Hematopoietic multipotent progenitor cell treated with erythropoietin and hydrocortisone succinate and interleukin-3 and kit ligand, for 8 days (in vitro differentiated cells): ENCODE measurements at places on chromosomes 6 and 20.

GRCh38 chr20:24681634-24682495 lies 212.4 kb downstream of the SYNDIG1 start:
- no peak for DNase-seq

DNA sequence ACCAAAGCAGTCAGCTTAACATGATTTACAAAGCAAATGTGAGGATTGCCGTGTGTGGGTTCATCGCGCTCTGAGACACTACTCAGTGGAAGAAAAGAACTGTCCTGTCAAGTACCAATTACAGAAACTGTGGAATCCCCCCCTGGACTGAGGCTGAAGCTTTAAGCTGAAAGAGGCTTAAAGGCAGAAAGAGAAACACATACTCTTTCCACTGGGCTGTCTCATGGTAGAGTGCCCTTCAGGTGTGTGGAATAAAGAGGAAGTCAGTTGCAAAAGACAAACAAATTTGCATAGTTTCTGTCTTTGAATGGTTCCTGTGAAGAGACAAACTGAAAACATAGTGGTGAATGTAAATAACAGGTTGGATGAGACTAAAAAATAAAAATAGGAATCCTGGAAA lies 560.4 kb upstream of the SYNCRIP start:
- DNase-seq: no peak

DNA sequence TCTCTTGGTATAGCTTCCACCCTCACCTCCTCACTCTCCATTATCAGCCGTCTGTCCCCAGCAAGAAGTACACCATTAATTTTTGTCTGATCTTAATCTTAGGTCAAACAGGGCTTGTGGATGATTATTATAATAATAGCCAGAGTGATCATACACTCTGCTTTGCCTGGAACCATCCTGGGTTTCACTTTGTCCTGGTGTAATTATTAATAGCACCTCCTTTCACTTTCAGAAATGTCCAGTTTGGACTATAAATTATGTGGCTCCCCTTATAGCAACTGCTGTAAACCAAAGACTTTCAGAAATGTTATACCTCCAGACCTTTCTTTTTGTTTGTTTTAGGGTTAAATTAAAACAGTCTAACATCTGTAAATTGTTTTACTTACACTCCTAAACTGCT lies 951 bp upstream of the TRIM31 start:
- no peak for DNase-seq

DNA sequence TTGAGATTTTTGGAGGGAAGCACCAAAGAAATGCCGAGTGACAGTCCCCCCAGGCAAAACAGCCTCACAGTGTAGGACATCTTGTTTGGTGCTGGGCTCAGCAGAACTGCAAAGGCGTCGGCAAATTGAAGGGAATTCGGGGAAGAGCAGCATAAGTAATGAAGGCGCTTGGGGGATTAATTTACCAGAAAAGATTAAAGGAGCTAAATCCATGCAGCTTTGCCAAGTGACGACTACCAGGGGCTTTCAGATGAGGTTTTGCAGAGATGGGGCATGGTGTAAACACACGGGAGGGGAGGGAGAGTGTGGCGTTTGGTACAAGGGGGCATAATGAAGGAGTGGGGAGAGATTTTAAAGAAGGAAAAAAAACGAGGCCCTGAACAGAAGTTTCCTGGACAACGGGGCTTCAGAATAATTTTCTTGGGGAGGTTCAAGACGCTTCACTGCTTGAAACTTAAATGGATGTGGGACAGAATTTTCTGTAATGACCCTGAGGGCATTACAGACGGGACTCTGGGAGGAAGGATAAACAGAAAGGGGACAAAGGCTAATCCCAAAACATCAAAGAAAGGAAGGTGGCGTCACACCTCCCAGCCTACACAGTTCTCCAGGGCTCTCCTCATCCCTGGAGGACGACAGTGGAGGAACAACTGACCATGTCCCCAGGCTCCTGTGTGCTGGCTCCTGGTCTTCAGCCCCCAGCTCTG lies 45.4 kb upstream of the CDH22 start:
- no peak for DNase-seq

DNA sequence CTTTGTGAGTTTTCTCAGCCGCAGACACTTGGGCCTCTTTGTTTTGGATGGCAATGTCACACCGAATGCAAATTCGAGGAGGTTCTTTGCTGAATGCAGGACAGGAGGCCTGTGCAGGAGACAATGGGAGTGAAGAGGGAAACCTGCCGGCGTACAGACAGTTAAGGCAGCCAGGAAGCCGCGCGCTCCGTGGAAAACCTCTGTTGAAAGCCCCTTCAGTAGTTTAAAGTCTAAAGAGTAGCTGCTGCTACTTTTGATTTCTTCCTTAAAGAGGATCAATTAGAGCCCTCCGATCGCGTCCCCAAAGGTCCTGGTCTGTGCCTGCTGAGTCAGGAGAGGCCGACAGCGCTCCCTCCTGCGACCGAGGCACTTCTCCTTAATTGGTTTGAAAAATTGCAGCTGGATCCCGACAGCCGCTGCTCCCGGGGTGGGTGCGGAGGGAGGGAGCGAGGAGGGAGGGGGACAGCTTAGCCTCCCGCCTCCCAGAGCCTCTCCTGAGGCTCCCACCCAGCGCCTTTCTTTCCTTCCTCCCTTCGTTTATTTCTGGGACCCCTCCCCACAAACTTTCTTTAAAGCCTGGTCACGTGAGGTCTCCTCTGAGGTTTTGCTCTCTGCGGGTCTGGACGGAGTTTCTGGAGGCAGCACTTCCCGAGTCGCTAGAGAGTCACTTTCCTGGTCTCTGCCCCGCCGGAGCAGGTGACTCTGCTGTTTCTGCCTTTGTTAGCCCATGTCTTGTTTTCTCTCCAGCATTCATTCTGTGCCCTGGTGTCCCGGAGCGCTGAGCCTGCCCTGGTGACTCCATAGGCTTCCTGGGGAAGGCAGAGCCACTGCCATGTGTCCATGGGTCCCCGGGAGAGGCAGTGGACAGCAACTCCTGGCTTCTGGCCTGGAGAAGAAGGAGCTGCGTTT lies 22.3 kb upstream of the RPP40 start:
- peak; percentile 10 for DNase-seq

DNA sequence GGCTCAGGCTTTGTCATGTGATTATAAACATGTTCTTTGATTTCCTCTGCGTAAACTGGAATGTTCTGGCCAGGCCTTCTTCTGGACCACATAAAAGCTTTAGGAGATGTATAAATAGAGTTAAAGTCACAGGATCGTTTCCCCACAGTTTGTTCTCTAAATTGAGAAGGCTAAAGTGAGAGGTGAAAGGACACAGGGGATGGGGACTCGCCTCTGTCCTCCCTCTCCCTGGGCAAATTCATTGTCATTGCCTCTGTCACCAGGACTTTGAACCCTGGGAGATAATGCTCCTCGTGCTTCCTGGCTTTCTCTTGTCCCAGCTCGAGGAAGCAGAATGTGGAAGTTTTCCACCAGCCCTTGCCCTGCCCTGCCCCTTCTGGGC lies 20.3 kb upstream of the ZFAND3 start:
- DNase-seq: no peak

DNA sequence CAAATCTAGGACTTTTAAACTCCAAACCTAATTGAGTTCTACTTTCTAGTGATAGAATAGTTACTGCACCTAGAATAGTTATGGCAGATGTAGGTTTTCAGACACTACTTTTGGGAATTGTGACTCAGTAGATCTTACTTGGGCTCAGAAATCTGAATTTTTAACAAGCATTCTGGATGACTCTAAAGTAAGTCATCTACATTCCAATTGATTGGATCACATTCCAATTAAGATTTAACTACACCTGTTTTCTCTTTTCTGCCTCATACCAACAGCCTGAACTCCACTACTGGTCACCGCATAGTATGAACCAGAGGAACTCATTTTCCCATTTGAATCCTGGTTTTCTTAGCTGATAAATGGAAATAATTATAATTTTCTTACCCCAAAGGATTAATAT lies 49.5 kb upstream of the TFAP2D start:
- DNase-seq: no peak

- DNase-seq: no peak
Observed at GRCh38 chr6:10138917-10139316, 276.0 kb downstream of the TFAP2A start.

DNA sequence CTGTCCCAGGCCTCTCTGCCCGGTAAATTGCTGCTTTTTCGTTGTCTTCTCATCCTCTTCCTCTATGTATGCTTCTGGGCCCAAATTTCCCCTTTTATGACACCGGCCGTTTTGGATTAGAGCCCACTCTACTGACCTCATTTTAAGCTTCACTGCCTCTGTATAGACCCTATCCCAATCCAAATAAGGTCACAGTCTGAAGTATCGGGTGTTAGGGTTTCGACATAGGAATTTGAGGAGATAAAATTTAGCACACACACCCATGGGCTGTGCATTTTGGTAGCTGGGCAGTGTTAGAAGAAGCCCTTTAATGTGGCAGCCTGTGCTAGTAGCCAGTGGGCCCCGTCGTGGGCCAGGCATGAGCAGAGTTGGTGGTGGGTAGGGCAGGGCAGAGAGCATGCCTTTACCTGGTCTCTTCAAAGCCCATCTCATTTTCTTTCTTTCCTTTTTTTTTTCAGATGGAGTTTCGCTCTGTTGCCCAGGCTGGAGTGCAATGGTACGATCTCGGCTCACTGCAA lies 27.9 kb upstream of the EZR start:
- no peak for DNase-seq

- DNase-seq: peak; percentile 45
Observed at GRCh38 chr20:54219751-54220426, 12.0 kb downstream of the PFDN4 start.

GRCh38 chr6:113788586-113788985 lies 68.6 kb upstream of the MARCKS start:
- no peak for DNase-seq

GRCh38 chr20:50798650-50799049 lies 3.8 kb downstream of the BCAS4 start:
- no peak for DNase-seq

GRCh38 chr6:116624036-116624805 lies 7.9 kb downstream of the RSPH4A start:
- DNase-seq: peak; percentile 5

- DNase-seq: no peak
Observed at GRCh38 chr20:20089018-20089417, 36.7 kb downstream of the CFAP61 start.

DNA sequence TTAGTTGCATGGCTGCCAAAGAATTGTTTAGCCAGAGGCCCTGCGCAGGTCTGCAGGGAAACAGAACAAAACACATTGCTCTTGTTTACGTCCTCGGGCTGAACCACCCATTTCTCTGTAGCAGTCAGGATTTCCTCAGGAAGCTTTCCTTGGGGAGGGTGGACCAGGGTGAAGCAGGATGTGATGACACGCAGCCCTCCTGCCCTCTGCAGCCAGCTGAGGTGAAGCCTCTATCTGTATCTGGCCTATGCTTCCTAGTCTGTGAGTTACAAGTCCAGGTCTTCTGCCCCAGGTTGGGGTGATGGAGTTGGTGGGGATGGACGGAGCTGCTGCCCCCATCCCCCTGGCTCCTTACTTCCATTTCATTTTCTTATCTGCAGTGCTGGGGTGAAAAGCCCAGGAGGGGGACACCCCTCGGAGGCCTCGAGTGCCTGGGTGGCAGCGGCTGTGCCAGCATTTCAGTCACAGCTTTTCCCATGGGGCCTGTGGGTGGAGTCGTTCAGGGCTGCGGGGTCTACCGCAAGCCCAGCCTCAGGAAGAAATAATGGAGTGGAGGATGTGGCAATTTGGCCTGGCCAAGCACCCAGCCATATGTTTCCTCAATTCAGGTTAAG lies 24.9 kb downstream of the SASH1 start:
- DNase-seq: no peak

- no peak for DNase-seq
Observed at GRCh38 chr20:17646209-17646960, 35.7 kb downstream of the RRBP1 start.

- peak; percentile 12 for DNase-seq
Observed at GRCh38 chr6:56440551-56440981, 193.2 kb upstream of the COL21A1 start.

GRCh38 chr6:117270055-117270842 lies 4.9 kb downstream of the VGLL2 start:
- no peak for DNase-seq

- DNase-seq: no peak
Observed at GRCh38 chr6:47788498-47788884, 6.7 kb downstream of the OPN5 start.

- peak; percentile 27 for DNase-seq
Observed at GRCh38 chr20:34544109-34544796, 14.3 kb upstream of the MAP1LC3A start.

DNA sequence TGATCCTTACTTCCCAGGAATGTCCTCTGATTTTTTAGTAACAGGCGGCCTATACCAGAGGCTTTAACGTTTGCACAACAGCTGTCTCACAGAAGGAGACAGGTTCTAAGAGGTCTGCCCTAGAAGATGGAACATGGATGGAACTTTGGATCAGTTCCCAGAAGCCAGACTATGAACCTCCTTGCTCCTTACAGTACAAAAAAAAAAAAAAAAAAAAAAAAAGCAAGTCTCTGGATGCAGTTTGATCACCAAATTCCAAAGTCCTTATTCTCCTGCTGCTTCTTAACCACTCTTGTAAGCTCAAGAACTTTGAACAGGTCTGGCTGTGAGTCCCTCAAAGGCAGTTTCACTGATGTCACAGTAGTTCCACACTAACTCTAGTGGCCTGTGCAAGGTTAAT lies 2.0 kb upstream of the TRMT11 start:
- no peak for DNase-seq

DNA sequence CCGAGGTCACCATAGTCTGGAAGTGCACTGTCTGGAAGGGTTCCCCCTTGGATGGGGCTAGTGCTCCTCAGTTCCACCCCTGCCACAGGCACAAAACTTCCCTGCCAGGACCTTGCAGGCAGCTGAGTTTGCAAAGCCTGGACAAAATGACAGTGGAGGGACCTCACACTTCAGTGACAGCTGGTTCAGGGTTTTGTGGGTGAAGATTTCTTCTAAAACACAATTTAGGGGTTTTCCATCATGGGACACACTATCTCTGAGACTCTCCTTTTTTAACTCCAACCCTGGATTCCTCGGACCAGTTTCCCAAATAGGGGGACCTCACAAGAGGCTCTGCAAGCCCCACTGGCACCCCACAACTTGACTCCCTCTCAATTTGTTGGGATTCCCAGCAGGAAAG lies 33.6 kb upstream of the PREX1 start:
- DNase-seq: no peak

- no peak for DNase-seq
Observed at GRCh38 chr6:35082046-35082732, 59.0 kb downstream of the TCP11 start.

- DNase-seq: no peak
Observed at GRCh38 chr6:2378046-2378657, 132.7 kb upstream of the GMDS start.

DNA sequence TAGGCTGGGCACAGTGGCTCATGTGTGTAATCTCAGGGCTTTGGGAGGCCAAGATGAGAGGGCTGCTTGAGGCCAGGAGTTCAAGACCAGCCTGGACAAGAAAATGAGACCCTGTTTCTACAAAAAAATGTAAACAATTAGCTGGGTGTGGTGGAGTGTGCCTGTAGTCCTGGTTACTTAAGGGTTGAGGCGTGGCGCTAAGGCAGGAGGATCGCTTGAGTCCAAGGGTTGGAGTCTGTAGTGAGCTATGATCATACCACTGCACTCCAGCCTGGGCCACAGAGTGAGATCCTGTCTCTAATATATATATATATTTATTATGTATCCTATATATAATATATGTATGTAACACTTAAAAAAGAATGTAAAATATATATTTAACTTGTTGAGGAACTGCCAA lies 7.9 kb upstream of the ABRACL start:
- DNase-seq: no peak

GRCh38 chr20:25695532-25696370 lies 902 bp downstream of the ZNF337 start:
- peak; percentile 23 for DNase-seq

- no peak for DNase-seq
Observed at GRCh38 chr6:151869345-151869744, 61.9 kb downstream of the ESR1 start.
